H9 (cell line): ENCODE measurements at places on chromosomes 3 and 15. TPM values are rescaled to one million over a fixed set of nuclear protein-coding genes. Genes with fewer than 3 reads are reported as not detected.

The RNF7 gene
- total RNA-seq, result 125 and 126 TPM in 2 replicates

The EIF1B gene
- total RNA-seq, result 133 TPM in 2 replicates

The RPS17 gene
- total RNA-seq, result 2,597 and 2,660 TPM in 2 replicates

The DUOXA2 gene
- total RNA-seq, result not detected in 2 replicates

The EXOSC7 gene
- total RNA-seq, result 86.6 and 88.7 TPM in 2 replicates

The ACSBG1 gene
- total RNA-seq, result 2.2 and 3.2 TPM in 2 replicates

The SEMA7A gene
- 5.7 and 7.0 TPM in 2 replicates for total RNA-seq

The MST1R gene
- 4.9 and 5.3 TPM in 2 replicates for total RNA-seq
